ENCODE measurements at places on chromosomes 2 and 18. TPM values are rescaled to one million over a fixed set of nuclear protein-coding genes. Genes with fewer than 3 reads are reported as not detected.

CCL20 gene
- total RNA-seq = not detected

SKOR2 gene
- not detected for total RNA-seq

GPR35 gene
- total RNA-seq = 104 TPM

DNER gene
- total RNA-seq = 3.0 TPM

ARL6IP6 gene
- 22.5 TPM for total RNA-seq

DNA sequence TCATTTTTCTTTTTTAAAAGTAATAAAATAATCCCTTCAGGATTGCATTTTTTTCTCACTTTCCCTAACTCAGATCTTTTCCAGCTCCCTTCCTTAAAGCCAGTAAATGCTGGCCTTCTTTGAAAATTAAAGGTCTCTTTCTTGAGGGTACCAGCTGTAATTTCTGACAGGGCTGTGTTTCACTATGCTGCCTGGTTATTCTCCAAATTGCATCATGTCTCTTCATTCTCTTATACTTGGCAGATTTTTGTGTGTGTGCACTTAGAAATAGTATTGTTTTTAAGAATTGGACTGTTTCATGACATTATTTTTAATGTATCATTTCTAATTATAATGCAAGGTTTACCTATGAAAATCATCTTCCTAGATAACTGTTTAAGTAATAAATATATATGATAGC, 72.0 kb upstream of the EPB41L5 start:
- no peak for DNase-seq

DNA sequence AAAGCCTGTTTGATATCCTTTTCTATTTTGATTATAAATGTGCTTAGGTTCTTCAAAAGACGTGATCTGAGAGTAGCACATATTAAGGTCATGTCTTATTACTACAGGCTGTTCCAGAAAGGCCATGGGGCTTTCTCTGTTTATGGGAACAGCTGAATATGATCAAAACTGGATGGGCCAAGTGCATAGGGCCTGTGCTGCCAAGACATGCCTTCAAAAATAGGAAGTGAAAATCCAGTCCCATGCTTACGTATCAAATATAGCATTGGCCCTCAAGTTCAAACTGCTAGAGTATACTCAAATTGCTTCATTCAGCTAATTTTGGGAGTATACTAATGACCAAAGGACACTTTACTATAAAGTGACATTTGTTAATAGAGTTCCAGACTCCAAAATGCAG, 24.1 kb downstream of the SLC25A52 start:
- DNase-seq = no peak

DNA sequence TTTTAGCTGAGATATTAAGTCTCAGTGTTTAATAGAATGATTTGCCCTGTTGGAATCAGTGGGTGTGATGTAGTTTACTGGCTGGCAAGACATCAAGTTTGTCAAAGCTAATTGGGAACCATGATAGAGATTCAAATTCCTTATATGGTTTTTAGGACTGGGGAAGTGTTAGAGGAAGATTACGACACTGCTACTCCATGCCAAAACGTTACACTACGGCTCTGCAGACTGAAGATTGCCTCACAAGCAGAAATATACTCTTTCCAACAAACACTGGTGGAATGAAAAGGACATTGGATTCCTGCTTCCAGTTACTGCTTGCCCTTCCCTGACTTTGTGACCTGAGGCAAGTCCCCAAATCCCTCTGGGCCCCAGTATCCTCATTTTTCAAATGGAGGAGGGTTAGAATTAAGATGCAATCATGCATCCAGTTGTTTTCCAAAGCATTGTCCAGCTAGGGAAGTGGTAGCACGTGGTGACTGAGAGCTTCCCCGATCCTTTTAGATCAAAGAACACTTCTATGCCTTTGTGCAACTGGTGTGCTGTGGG, 147.6 kb downstream of the CDC42EP3 start:
- peak; percentile 21 for DNase-seq

- DNase-seq = peak; percentile 78
These were observed 73.5 kb downstream of the MYO1B start for GRCh38 chr2:191318729-191319078.

- no peak for DNase-seq
These were observed 30.9 kb upstream of the IL37 start for GRCh38 chr2:112880091-112880531.

DNA sequence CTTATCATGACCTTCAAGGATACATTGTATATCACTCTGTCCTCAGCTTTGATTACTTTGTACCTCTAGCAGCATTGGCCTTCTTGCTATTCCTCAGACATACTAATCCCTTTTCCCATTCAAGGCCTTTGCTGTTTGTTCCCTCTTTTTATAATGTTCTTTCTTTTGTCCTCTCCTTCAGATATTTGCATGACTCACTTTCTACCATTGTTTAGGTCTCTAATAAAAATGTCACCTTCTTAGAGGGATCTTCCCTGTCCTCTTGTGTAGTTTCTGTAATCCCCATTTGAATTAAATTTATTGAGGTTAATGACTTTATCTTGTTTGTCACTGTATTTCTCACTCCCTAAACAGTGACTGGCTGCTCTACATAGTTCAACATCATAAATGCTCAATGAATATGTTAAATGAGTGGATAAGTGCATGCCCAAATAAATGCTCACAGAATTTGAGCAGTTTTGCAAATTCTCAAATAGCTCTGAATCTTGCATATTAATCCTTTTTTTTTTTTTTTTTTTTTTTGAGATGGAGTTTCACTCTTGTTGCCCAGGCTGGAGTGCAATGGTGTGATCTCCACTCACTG, 135.9 kb downstream of the AGPS start:
- DNase-seq = no peak

DNA sequence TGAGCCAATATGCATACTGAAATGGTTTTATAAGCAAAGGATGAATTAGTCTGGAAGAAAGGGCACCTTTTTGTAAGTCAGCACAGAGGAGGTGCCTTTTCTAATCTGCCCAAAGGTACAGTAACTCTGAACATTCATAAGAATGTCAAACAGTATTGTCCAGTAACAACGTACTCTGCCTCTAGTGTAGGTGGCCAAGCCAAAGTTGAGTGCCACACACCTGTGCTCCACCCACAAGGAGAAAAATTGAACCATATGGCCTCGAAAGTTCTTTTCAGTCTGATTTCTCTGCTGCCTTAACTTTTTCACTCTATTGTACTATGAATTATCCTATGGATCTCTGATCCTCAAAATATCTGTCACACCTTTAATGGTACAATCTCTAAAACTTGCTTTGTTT, 86.8 kb downstream of the CERKL start:
- no peak for DNase-seq

- DNase-seq = no peak
These were observed 63.0 kb upstream of the GALNT13 start for GRCh38 chr2:153808679-153809078.

- no peak for DNase-seq
These were observed 37.6 kb downstream of the PPP1R1C start for GRCh38 chr2:182023235-182023634.

DNA sequence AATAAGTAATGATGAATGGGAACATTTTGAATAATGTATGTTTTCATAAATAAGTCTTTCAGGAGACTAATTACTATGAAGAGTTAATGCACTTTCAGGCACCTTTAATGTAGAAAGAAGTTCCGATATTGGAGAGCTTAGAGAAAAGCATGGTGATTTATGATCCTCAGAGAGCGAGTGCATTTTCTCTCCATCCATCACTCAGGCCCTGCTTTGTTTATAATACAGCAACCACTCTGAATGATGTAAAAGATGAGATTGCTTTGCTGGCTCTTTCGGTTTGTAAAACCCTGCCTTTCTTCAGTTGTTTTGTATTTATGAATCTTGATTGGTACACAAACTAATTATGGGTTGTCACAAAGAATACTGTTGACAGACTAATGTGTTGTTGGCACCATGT, 132.0 kb downstream of the NYAP2 start:
- no peak for DNase-seq

DNA sequence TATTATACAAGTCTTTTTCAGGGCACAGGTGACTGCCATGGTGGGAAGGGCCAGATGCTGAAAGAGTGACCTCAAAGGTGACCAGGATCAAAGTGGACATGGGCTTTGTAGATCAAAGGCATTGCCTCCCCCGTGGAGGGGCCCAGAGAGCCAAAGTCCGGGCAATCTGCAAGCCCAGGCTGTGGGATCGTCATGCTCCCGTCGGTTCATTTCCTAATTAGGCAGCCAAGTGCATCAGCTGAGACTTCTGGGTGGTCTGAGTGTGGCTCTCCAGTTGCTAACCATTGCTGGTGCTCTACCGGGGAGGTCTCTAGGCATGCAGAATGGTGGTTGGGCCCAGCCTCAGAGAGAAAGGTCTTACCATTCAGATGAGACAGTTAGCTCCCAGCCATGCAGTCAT, 61.6 kb downstream of the TRIB2 start:
- no peak for DNase-seq

GRCh38 chr2:84880645-84881521, at the start of gene TRABD2A:
TRABD2A (minus strand) TSS chr2:84881084; CDS start chr2:84881039, 45 bp downstream.
- DNase-seq = peak; percentile 64

DNA sequence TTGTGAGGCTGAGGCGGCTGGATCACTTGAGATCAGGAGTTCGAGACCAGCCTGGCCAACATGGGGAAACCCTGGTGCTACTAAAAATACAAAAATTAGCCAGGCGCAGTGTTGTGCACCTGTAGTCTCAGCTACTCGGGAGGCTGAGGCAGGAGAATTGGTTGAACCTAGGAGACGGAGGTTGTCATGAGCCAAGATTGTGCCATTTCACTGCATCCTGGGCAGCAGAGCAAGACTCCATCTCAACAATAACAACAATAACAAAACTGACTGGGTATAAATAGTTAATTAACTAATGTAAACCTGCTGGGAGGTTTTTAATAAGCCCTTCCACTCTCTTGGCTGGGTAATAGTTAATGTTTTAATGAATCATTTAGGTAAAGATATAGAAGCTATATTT, 7.8 kb downstream of the SULT6B1 start:
- DNase-seq = no peak

- DNase-seq = no peak
These were observed 313.2 kb upstream of the HS6ST1 start for GRCh38 chr2:128631698-128632500.

Data from transverse colon (tissue), 4 donors.